ENCODE measurements at places on chromosomes 4 and X.
A peak's percentile ranks its signal among the peaks of the same experiment; 100 is the strongest.

GRCh38 chr4:110484767-110485166, 8.8 kb downstream of the ENPEP start:
- no peak for DNase-seq

DNA sequence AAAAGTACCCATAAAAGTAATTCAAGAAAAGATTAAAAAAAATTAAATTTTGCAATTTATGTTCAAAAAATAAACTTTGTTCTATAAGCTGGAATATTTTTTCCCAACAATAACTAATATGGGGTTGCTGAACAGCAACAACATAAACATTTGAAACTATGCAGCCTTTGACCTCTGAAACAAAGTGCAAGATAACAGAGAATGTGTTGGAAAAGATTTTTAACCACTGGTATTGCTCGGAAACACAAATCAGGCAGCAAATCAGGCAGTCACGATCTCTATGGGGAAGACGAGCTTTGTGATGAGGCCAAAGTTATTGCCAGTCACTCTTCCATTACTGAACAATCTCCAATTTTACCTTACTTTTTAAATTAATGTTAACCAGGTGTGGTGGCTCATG, 332.1 kb downstream of the PABPC4L start:
- no peak for DNase-seq

DNA sequence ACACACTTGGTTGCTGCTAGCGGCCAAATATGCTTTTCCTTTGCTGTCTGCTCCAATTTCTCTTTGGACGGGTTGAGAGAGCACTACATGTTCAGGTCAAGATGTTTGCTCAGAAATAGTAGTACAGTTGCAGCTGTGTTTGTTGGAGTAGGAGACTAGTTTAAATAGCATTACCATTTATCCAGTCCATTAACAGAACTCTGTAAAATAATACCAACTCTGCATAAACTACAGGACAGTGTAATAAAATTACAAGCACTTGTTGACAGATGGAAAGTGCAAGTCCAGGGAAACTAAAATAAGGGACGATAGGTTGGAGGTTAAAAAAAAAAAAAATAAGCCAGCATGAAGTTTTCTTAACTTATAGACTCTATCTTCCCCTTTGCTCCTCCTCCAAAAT, 20.2 kb downstream of the SLIT2 start:
- no peak for DNase-seq

DNA sequence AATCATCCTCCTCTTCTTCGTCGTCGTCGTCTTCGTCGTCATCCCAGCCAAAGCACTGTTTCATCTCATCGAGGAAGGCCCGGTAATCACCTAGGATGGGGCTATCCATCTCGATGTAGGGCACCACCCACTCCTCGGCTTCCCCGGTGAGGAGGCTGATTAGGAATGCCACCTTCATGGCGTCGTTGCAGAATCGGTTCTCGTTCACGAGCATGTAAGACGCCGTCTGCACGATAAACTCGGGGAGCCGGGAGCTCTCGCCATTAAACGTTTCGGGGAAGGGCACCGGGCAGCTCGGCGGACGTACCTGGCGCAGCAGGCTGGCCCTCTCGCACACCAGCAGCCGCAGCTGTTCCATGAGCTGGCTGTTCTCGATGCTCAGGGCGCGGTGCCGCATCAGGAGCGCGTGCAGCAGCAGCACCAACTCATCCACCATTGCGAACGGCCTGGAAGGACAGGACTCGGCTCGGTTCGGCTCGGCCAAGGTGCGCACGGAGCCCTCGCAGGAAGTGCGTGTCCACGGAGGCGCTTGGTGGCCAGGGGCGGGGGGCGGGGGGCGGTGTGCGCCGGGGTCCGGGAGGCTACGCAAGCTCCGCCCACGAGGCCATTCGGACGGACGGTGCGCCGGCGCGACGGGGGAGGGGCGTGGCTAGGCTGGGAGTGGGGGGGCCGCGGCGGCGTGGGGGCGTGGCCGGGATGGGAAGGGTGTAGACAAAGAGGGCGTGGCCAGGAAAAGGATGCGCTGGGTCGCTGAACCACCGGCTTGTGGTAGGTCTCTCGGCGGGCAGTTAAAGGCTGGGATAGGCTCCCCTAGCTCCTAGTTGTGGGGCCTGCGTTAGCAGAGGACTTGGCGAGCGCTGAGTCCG, at the start of gene LDOC1:
TSS of gene LDOC1 (minus strand) at position 544 of the 866 bp plus-strand sequence. CDS start at position 436, 108 bp downstream.
- DNase-seq = peak; percentile 88

DNA sequence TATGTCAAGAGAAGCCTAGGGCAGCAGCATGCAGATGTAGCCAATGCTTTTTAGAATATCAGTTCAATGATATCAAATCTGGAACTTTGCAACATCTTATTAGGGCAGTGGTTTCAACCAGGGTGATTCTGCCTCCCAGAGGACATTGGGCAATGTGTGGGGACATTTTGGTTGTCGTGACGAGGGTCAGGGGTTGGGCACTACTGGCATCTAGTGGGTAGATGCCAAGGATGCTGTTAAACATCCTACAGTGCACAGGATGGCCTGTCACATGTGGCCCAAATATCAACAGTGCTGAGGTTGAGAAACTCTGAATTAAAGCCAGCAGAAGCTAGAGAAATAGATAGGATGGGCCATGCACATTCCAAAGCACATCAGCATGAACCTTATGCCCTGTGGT, 152.3 kb downstream of the AMELX start:
- DNase-seq = no peak

- no peak for DNase-seq
Observed at GRCh38 chr4:48196758-48197504, 62.9 kb upstream of the TXK start.

DNA sequence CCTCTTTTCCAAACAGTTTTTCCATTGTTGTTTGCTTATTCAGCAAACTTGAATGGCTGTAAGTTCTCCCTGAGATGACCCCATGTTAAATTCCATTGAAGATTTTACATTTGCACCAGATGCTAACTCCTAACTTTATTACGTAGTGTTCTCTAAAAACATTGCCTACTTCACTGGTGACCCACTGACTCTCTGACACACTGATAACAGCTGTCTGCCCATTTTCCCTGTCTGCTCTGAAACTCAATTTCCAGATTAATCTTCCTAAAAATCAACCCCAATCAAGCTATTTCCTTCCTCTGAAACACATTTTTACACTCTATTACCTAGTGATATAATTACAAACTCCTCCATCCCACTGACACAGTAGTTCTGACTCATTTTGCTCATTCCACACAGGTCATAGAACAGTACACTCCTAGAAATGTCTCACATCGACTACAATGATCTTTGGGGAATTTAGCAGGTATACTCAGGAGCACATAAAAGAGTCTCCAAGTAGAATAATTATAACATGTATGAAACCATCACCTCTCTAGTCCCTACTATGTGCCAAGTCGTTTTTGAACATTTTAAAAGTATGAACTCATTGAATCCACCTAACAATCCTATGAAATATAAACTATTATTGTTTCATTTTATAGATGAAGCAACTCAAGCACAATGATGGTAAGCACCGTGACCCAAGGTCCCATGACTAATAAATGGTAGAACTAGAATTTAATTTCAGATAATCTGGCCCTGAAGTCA, 210.9 kb downstream of the SLIT2 start:
- DNase-seq = no peak

DNA sequence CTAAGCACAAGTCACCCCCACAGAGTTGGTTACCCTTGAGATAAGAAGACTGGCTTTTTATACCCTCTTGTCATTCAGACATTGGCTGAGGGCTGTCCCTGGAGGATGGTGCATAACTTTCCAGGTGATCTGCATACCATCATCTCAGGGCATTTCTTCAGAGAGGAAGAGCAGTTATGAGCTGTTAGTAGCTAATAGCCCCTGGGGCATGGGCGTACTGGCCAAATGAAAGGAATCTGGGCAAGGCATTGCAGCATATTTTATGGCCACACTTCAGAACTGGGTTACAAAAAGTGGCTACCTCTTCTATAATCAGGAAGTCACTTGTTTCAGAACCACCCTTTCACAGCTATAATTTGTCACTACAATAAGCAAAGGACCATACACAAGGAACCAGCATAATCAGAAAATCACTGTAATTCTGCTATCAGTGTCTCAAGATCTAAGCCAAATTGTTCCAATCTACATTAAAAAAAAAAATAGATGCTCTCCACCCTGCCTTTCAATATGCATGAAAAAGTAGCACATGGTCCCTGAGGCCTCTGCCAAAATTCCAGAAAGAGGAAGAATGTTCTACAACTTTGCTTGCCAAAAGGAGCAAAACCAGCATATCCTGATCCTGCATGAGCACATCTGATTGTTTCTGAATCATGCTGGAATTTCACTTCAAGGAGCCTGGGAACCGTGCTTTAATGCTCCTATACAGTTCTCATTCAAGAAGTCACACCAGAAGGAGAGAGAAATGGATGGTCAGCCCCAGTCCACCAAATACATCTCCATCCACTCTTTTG, 92.0 kb downstream of the TMEM144 start:
- no peak for DNase-seq

DNA sequence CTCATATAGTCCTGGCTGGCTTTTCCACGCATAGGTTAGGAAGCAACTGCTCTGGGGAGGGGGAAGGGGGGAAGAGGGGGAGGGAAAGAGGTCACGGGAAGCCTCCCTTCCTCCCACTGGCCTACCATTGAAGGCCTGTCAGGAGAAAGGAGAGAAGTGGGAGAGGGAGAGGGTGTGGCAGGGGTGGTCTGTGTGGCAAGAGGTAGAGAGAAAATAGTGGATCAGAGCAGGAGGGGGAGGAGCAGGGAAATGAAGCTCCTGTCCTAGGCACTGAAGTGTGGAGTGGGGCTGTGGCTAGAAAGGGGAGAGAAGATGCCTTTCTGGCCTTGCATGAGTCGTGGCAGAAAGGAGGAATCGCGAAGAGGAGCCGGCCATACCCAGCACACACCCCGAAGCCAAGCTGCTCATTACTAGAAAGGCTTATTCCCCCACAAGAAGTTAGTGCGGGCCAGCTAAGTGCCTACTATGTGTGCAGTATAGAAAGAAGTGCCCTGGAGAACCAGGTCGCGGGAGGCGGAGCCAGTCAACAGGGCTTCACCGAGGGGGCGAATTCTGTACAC, 1.1 kb upstream of the TMEM164 start:
- DNase-seq = no peak

GRCh38 chrX:9019151-9019550, 14.8 kb downstream of the FAM9B start:
- DNase-seq = no peak

GRCh38 chrX:11480626-11481025, 185.1 kb downstream of the ARHGAP6 start:
- no peak for DNase-seq

GRCh38 chr4:57091657-57092162, 18.5 kb downstream of the IGFBP7 start:
- DNase-seq = no peak

GRCh38 chr4:151766691-151767090, 5.9 kb upstream of the GATB start:
- DNase-seq = no peak

DNA sequence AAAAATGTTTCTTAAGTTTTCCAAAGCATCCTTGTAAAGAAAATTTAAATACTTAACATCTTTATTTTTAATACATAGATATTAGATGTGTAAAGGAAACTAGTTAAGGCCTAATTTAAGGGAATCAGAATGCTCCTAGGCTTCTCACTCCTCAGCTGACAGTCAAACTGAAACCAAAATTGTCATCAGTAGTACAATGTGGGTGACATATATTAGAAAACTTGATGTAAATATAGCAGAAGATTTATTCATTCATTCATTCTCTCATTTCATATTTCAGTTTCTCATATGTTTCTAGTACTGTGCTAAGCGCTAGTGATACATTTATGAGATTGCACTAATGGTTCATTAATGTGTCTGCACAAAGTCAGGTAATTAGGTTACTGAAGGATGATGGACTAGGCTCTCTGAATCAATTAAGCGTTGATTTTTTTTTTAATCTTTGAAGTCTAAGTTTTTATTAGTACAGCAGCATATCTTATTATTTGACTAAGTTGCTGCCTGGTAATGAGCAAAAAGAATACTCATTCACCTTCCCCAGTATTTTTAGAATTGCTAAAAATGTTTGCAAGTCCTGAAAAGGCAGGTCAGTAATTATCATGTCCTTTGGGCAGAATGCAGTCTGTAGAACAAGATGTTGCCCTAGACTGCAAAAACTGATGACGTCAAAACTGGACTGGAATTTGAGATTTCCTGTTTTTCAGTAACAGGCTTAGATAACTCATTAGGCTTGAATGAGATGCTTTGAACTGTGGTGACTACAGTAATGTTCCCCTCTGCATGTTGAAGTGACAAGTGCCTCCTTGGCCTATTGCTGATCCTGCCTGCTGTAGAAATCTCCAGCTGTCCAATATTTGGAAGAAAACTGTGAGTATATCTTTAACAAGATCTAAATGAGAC, 128.7 kb downstream of the ARHGAP24 start:
- DNase-seq = no peak

DNA sequence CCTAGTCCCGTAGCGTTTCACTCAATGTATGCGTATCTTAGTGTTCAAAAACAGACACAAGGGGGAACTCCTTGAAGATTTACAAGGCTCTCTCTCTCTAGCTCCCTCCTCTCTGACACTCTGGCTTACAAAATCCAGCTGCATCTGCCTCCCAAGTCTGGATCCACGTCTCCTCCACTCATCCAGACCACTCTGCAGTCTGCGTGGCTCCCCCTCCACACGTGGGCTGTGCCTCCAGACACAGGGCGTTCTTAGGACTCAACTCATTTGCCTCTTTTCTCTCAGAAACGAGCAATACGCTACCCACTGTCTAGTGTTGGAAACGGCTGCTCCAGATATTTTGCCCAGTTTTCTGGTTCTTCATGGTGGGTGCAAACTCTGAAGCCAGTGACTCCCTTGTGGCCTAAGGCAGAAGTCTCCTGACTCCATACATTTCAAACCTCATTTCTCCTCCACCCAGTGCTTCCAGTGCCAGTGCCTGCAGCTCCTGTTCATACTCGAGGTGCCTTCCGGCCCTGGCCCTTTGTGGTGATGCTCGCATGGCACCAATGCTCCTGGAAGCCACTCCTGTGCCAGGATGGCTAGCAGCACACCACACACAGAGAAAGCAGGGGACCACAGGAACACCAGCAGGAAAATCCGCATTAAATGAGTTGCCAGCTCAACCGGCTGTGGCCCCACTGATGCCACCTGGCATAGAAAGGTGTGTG, 24.1 kb downstream of the NAT8L start:
- no peak for DNase-seq

GRCh38 chrX:153521034-153521433, 3.6 kb downstream of the ATP2B3 start:
- no peak for DNase-seq

DNA sequence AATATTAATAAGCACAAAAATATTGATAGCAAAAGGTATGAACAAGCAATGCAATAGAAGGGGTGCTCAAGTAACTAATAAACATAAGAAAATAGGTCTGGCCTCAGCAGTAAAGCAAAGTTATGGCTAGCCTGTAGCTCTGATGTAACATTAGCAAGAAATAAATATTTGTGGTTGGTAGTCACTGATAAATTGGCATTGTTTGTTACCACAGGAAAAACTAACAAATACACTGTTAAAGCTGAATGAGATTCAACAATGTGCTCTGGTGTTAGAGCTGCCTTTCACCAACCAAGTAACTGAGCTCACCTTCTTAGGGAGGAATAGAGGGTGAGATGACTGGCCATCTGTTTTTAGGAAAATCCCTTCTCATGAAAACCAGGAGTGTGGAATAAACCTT, 71.4 kb downstream of the AREG start:
- DNase-seq = no peak

Data from left hindlimb (tissue), 1 donor.